ENCODE measurements at places on chromosomes 1 and 21. TPM values are rescaled to one million over a fixed set of nuclear protein-coding genes. Genes with fewer than 3 reads are reported as not detected.

The ATAD3C gene
- total RNA-seq = 1.5 TPM

The SLC22A15 gene
- not detected for total RNA-seq

The PLA2G4A gene
- 25.9 TPM for total RNA-seq

The ILDR2 gene
- 1.0 TPM for total RNA-seq

The KRTAP27-1 gene
- total RNA-seq = not detected

The RNU1-3 gene
- under 0.01 TPM for total RNA-seq

The GIPC2 gene
- total RNA-seq = 55.5 TPM

The SIK1 gene
- total RNA-seq = 0.84 TPM

The DDR2 gene
- 11.1 TPM for total RNA-seq

The PLPP3 gene
- 39.1 TPM for total RNA-seq

The LINGO4 gene
- total RNA-seq = not detected

The ELAVL4 gene
- total RNA-seq = not detected

The OPTC gene
- not detected for total RNA-seq

The LMOD1 gene
- total RNA-seq = not detected

The SPATA21 gene
- under 0.01 TPM for total RNA-seq

The BLZF1 gene
- 30.5 TPM for total RNA-seq

The TNNT2 gene
- total RNA-seq = not detected

The HAO2 gene
- total RNA-seq = not detected

The COL16A1 gene
- total RNA-seq = 0.65 TPM

The ACTA1 gene
- not detected for total RNA-seq

The RNU1-4 gene
- total RNA-seq = under 0.01 TPM

The PCP4L1 gene
- total RNA-seq = not detected

The SPATA46 gene
- total RNA-seq = not detected

The C1orf115 gene
- 124 TPM for total RNA-seq

The PTPRC gene
- not detected for total RNA-seq

The SLC5A9 gene
- total RNA-seq = not detected

Measured in dermis blood vessel endothelial cell (primary cell).